ENCODE measurements at places on chromosomes 16 and 17. TPM values are rescaled to one million over a fixed set of nuclear protein-coding genes. Genes with fewer than 3 reads are reported as not detected.

CACNB1 gene
- 5.3 TPM for total RNA-seq

RAPGEFL1 gene
- 3.6 TPM for total RNA-seq

FBRS gene
- total RNA-seq, result 36.7 TPM

ZP2 gene
- not detected for total RNA-seq

GRCh38 chr17:17873450-17873991 is 36.7 kb upstream of the SREBF1 start:
- ATAC-seq, result no peak

- no peak for ATAC-seq
Observed at GRCh38 chr17:51013322-51013721, 107.3 kb downstream of the SPAG9 start.

DNA sequence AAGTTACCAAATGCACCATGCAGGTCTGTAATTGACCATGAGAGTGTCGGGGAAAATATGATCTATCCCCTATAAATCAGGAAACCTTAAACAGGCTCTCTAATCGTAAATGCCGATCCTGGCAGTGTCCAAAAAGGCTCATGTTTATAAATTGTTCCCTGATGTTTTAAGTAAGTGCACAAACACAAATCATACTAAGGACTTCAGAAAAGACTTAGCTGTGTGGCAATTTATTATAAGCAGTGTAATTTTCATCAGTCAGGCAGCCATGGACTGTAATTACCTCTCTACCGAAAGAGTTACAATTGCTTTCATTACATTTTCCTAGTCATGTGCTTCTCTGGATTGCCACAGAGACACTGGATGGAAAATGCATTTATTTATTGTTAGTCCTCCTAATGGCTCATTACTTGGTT is 73.4 kb upstream of the COX10 start:
- ATAC-seq, result no peak

DNA sequence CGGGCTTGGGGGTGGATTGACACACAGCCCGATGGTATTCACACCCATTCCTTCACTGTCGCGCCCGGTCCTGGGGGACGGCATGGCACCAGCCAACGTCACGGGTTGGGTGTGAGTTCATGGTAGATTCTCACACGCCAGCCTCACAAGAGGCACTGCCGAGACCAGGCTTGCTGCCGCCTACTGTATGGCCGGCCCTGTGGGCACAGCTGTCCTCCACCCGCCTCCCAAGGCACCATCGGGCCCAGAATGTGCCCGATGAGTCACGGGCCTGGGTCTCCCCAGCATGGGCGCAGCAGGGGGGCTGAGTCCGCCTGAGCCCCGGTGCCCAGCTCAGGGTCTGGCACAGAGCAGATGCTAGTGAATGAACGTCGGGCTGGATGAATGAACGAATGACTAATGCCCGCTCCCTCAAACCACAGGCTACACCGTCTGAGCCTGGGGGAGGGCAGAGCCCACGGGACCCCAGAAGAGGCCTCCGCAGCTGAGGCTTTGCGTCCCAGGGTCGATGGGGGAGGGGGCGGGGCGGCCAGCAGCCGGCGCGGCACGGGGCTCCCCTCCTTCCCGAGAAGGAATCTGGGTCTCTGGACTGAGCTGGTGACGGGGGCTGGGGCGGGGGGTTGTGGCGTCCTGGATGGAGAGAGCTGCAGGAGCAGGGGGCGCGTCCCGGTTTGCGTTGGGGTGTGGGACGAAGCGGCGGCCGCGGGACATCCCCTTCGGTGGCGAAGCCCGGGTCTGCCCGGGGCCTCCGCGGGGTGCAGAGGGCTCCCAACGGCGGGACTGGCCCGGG is 829 bp downstream of the PITPNM3 start:
- ATAC-seq, result peak; percentile 38

DNA sequence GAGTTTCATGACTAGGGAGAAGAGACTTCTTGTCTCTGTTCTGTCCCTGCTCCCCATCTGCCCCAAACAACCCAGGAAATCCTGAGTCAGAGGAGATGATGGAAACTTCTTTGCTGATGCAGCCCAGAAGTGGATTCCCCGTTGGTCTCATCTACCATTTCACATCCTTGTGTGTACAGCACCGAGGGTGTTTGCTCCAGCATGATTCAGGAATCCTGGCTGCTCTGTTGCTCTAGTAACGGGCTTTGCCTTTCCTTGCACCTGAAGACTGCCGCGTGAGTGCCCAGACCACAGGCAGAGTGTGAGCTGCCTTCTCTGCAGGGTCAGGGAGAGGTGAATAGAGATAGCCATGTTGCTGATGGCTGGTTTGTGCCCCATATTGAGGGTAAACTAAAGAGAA is 408.4 kb downstream of the CPPED1 start:
- ATAC-seq, result no peak

DNA sequence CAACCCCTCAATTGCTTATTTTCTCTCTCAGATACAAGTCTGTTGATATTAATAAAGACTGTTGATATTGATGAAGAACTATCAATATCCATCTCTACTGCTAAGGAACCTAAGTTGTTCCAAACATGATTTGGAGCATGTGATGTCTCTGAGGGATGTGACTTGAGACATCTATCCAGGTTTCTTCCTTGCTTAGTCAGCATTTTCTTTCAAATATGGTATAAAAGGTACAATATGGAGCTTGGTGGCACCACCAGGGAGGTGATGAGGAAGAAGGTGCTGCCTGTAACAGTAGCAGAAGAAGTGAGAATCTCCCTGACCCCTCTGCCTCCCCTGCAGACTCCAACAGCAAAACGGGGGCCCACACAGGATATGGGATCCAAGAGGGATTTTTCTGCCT is 329.0 kb downstream of the MAF start:
- no peak for ATAC-seq
